Fibroblast of skin of left quadriceps (primary cell): ENCODE measurements at places on chromosomes 13 and 19.

GRCh38 chr19:30563691-30564090, 191.5 kb downstream of the ZNF536 start:
- DNase-seq = no peak

DNA sequence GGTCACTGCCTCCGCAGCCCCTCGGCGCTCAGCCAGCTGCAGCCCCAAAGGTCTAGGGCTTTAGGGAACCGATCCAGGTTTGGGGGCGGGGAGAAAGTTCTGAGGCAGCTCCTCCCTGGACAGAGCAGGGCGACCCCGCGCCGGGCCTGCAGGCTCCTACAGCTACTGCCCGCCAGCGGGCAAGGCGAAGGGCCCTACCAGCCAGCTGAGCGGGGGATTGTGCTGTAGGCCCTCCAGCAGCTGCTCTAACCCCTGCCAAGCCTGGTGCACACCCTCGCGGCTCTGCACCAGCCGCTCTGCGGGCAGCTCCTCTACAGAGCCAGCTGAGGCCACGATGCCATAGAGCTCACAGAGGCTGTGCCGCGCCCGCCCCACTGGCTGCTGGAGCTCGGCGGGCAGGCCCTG, 14.0 kb downstream of the PLIN4 start:
- no peak for DNase-seq

DNA sequence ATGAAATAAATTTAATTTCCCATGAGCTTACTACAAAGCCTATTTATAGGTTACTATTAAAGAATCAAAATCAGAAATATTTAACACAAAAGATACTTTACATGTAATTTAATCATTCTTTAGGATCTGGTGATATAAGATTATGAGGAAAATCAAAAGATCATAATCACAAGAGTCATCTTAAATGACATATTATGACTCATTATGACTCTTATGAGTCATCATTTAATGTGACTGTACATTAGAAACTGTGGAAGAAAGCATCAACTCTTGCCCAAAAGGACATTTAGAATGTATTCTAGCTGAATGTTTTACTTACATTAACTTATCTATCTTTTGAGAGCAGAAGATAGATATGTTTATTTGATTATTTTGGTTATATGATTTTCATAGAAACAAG, 458.6 kb downstream of the DCT start:
- peak; percentile 11 for DNase-seq

DNA sequence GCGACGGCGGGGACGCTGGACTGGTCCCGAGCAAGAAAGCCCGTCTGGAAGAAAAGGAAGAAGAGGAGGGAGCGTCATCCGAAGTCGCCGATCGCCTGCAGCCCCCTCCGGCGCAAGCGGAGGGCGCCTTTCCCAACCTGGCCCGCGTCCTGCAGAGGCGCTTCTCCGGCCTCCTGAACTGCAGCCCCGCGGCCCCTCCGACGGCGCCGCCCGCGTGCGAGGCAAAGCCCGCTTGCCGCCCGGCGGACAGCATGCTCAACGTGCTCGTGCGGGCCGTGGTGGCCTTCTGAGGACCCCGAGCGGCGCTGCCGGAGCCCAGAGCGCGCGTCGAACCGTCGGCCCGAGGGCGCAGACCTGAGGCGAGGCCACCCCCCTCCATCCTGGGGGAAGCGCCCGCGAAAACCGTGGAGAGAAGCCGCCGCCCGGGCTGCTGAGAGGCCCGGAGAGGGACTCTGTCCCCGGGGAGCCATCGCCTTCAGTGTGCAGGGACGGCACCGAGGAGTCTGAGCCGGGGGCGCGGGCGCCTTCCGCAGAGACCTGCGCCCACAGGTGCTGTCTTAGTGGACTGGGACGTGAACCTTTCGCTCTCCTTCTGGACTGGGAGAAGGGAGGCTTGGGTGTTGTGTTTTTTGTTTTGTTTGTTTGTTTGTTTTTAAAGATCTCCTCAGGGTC, 3.5 kb downstream of the IER2 start:
- no peak for DNase-seq

DNA sequence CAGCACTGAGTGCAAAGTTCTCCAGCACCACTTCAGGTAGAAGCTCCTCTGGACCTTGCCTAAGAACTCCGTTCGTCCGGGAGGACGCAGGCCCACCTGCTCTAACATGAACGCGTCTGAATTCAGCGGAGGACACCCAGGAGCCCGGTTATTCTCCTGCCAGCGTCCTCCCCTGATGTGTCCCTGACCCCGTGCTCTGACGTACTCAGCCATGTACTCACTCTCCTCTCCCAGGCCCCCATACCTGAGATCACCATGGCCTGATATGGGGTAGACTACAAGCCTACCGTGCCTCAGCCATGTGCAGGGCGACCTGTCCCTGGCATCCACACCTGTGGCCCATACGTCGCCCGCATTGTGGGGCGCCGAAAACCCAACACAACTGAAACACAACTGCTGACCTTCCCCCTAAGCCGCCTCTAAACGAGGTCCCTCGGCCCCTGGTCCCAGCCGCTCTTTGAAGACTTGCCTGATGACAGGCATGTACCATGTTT, 744 bp upstream of the ZNF584 start:
- DNase-seq = no peak

DNA sequence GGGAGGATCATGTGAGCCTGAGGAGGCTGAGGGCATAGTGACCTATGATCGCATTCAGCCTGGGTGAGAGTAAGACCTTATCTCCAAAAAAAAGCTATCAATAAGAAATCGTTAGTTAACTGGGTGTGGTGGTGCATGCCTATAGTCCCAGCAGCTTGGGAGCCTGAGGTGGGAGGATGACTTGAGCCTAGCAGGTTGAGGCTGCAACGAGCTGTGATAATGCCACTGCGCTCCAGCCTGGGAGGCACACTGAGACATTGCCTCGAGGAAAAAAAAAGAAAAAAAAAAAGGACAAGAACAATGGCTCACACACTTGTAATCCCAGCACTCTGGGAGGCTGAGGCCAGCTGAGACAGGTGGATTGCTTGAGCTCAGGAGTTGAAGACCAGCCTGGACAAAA, 16.2 kb downstream of the PSPC1 start:
- no peak for DNase-seq

DNA sequence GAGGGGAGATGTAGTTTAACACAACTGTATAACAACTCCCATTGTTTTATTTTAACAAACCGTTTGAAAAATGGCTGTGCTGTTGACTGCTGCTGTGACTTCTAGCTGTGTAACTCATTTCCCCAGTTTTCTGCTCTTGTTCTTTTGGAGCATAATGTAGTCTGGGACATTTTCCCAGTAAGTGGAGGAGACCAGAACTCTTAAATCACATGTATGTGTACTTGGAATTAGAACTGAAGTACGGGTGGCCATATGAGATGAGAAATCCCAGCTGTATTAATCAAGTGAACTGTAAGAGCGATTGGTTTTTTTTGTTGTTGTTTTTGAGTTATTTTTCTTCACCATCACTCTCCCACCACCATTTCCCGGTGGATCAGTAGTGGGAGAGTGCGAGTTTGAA, 49.4 kb upstream of the RNF113B start:
- DNase-seq = no peak

- DNase-seq = peak; percentile 83
Observed at GRCh38 chr19:8361921-8362793, 1.8 kb upstream of the ANGPTL4 start.
